Hematopoietic multipotent progenitor cell (in vitro differentiated cells): ENCODE measurements at places on chromosomes 11 and 22. TPM values are rescaled to one million over a fixed set of nuclear protein-coding genes. Genes with fewer than 3 reads are reported as not detected.

The ACRV1 gene
- not detected for total RNA-seq

The MYBPC3 gene
- 0.27 TPM for total RNA-seq

The TMEM191C gene
- 1.6 TPM for total RNA-seq

The SPON1 gene
- total RNA-seq, result 10.0 TPM

The NRGN gene
- total RNA-seq, result 5.1 TPM

The OR52I1 gene
- total RNA-seq, result not detected

The SNX32 gene
- 4.3 TPM for total RNA-seq

The MS4A6A gene
- total RNA-seq, result 4.3 TPM

The APOL3 gene
- 69.5 TPM for total RNA-seq

The MRGPRX4 gene
- not detected for total RNA-seq

The CRYBA4 gene
- not detected for total RNA-seq

The C11orf71 gene
- 27.7 TPM for total RNA-seq

The BIK gene
- total RNA-seq, result 0.81 TPM

The PTPRCAP gene
- 230 TPM for total RNA-seq

The ZNRF3 gene
- total RNA-seq, result 3.2 TPM

The CDCA5 gene
- 5.1 TPM for total RNA-seq

The CD3E gene
- 0.54 TPM for total RNA-seq

The TBX10 gene
- not detected for total RNA-seq

The TRIM34 gene
- total RNA-seq, result 12.7 TPM

The TANGO2 gene
- total RNA-seq, result 63.6 TPM

The SEPTIN3 gene
- total RNA-seq, result under 0.01 TPM

The IFITM10 gene
- 1.1 TPM for total RNA-seq

The XKR3 gene
- 0.54 TPM for total RNA-seq

The CD6 gene
- total RNA-seq, result 1.3 TPM

The NOX4 gene
- total RNA-seq, result not detected

The MED19 gene
- 21.5 TPM for total RNA-seq

The CAT gene
- 614 TPM for total RNA-seq
